ENCODE measurements at places on chromosomes 3 and 15. TPM values are rescaled to one million over a fixed set of nuclear protein-coding genes. Genes with fewer than 3 reads are reported as not detected.

DNA sequence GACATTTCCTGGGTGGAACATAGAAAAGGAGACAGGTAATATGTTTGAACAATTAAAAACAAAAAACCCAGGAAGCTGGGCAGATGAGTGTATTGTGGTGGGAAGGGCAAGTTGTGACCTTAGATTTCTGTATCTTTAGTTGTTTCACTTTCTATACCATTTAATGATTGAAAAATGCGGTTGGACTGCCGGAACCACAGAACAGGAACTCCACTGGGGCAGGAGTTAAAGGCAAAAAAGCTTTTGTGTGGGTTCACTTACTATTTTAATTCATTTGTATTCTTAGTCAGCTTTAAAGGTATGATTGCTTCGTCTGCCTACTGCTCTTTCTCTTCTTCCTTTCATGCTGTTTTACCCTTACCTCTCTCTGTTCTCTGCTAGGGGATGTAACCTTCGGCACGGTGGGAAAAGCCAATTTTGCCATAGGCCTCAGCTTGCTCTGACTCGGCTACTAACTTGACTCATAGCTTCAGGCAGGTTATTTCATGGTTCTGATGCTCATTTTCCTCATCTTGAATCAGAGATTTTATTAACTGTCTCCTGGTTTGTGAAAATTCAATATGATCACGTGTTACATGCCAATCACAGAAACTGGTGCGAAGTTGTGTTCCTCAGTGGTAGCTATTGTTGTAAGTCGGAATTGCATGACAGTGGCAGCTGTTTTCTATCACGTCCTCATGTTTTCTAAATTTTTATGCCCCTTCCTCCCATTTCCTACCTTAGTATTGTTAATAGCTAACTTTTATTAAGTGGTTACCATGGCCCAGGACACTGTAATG, 1.6 kb upstream of the MCTP2 start:
- H3K36me3 ChIP-seq: no peaks in the 10 kb centered on the region
- H3K27me3 ChIP-seq: peaks cover 76% of the 10 kb centered on the region
- no peak for DNase-seq
- peak overlapping the region; percentile 28 for H3K4me3 ChIP-seq
- no peak overlapping the region for H3K27ac ChIP-seq

DNA sequence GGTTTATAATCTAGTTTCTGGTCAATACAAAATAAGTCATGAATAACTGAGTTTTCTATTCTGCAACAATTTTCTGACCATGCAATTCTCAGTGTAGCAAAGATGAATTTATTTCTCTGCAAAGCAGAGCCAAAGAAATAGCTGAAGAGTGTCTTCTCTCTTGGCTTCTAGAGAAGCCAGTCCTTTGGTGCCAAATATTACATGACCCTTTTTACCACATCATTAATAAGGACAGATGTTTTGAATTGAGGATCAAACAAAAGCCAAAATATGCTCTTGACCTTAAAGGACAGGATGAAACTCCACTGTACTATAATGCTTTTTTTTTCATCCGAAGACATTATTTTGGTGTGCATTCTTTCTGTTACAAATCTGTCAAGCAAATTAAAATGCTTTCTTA, 40.2 kb upstream of the OSTN start:
- H3K36me3 ChIP-seq: peaks cover 6% of the 10 kb centered on the region
- no peak for DNase-seq
- H3K4me1 ChIP-seq: no peaks in the 10 kb centered on the region
- no peak overlapping the region for H3K4me3 ChIP-seq
- H3K27me3 ChIP-seq: no peaks in the 10 kb centered on the region

DNA sequence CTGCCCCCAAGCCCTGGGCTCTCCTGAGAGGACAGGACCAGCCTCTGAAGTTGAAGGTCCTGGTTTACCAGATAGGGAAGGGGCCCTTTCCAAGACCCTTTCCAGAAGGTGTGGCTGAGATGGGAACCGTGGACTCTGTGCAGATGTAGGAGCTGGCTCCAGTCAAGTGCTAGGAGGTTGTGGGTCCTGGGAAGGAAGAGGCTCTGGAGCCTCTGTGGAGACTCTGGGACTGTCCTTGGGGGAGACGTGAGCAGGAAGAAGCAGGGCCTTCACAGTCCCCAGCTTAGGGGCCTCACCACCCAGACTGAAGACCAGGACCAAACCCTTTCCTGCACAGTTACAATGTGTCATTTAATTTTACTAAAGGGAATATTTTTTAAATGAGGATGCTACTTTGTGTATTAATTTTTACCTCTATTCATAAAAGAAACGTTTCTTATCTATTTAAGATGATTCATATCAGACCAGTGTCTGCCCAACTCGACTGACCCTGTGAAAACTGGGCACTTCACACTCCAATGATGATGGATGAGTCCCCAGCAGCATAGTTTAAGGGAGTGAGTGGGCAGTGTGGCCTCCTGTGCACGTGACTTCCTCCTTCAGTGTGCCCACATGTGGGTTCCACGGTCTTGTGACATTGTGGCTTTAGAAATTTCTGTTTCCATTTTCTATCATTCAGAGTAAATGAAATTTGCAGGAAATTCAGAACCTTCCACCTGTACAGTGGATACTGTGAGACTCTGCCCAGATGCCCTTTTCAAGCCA, 10.9 kb downstream of the CCR5AS start:
- H3K36me3 ChIP-seq: no peaks in the 10 kb centered on the region
- no peak for DNase-seq
- H3K4me3 ChIP-seq: no peak overlapping the region
- no peaks in the 10 kb centered on the region for H3K27me3 ChIP-seq
- H3K4me1 ChIP-seq: peaks cover 4% of the 10 kb centered on the region

DNA sequence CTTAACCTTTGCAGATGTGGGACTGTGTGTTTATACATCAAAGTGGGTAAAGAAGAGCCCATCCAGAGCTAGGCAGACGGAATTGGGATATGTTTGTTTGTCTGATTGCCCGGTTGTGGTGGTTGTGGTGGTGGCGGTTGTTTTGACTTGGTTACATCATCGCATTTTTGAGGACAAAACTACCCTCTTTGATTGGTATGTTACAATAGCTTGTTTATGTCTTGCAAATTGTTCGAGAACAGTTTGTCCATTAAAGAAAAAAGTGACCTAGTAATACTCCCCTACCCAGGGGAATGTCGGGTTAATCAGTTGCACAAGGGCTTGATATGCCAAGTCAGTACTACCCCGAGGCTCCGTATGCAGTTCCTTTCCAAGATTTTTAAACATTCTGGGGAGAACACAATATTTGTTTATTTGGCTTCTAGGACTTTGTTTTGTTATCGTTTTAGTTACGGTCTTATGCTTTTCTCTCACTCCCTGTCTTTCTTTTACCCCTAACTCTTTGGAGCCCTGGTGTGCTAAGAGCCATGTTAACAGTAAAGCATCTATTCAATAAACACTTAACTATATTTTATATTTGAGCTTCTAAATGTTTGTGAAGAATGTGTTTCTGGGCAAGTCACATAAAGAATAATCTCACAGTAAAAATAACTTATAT, 315.4 kb downstream of the LPP start:
- no peak for DNase-seq
- peaks cover 21% of the 10 kb centered on the region for H3K4me1 ChIP-seq
- H3K27me3 ChIP-seq: no peaks in the 10 kb centered on the region
- peak overlapping the region; percentile 2 for H3K4me3 ChIP-seq
- H3K36me3 ChIP-seq: peaks cover 14% of the 10 kb centered on the region

DNA sequence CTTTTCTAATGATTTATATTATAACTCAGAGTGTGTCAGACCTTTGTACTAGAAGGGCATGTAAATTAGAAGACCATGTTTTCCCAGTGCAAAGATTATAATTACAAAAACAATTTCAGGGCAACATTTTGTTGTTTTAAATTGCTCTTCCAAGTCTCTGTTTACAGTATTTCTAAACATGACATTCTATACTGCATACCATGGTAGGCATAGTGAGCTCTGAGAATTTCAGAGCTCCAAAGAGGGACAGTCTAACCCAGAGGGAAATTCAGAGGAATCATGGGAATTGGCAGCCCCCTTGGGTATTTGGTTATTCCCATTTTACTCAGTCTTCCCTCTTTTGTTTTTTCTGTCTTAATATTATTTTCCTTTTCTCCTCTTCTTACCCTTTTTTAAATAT, 361.5 kb upstream of the SEMA6D start:
- H3K27me3 ChIP-seq: no peaks in the 10 kb centered on the region
- no peaks in the 10 kb centered on the region for H3K36me3 ChIP-seq
- H3K4me3 ChIP-seq: no peak overlapping the region
- H3K4me1 ChIP-seq: no peaks in the 10 kb centered on the region

DNA sequence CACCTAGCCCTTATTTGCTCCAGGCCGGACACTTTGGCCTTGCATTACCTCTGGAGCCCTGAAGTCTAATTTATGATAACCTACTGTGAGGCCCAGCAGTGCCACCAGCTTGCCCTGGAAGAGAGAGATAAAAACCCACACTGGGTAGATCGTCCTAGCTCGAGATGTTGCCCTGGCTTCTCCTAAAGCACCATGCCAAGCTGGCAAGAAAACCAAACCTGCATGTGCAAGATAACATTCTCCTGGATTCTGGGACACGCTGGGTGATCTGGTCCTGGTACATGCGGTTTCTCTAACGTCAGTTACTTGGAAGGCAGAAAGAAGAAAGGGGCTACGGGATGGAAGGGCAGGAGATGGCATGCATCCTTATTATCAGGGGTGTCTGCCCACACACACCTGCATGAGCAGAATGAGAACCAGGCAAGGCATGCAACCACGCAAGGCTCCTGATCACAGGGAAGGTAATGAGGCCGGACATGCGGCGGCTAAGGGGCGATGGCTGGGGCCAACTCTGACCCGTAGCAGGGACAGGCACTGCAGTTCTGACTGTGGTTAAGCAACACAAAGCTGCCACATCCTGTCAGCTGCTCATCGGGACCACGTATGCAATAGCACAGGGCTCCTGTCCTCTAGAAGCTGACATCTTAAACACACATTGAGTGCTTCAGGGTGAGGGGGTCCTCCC, 73.0 kb downstream of the OXNAD1 start:
- H3K4me1 ChIP-seq: peaks cover 22% of the 10 kb centered on the region
- peak overlapping the region; percentile 84 for H3K27ac ChIP-seq
- no peak for DNase-seq

DNA sequence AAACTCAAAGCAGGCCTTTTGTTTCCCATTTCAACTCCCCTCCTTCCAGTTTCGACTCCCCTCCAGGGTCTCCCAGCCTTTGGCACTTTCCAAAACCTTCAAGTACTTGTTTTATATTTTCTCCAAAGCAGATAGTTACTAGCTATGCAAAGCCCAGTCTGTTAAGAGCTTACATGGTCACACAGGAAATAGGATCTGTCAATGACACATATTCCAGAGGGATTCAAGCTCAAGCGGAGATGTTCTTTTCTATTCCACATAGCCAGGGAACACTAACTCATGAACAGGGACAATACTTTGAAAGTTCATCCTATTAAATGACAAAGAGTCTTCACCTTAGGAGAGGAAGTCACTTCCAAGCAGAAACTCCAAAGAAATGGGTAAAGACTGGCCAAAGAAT, 18.6 kb downstream of the SUCLG2 start:
- DNase-seq: no peak
- H3K4me1 ChIP-seq: peaks cover 6% of the 10 kb centered on the region
- no peaks in the 10 kb centered on the region for H3K27me3 ChIP-seq
- H3K27ac ChIP-seq: peak overlapping the region; percentile 69
- no peak overlapping the region for H3K4me3 ChIP-seq
- H3K36me3 ChIP-seq: no peaks in the 10 kb centered on the region

- peak overlapping the region; percentile 65 for H3K4me3 ChIP-seq
- peaks cover 66% of the 10 kb centered on the region for H3K4me1 ChIP-seq
- H3K27me3 ChIP-seq: no peaks in the 10 kb centered on the region
- H3K27ac ChIP-seq: peak overlapping the region; percentile 95
- no peaks in the 10 kb centered on the region for H3K36me3 ChIP-seq
Measured at GRCh38 chr3:10555263-10555662, 49.9 kb upstream of the ATP2B2 start.

- H3K27me3 ChIP-seq: no peaks in the 10 kb centered on the region
- H3K4me1 ChIP-seq: no peaks in the 10 kb centered on the region
- no peak overlapping the region for H3K4me3 ChIP-seq
- H3K36me3 ChIP-seq: no peaks in the 10 kb centered on the region
- DNase-seq: no peak
Measured at GRCh38 chr15:71143373-71144310, 28.4 kb downstream of the THSD4 start.

GRCh38 chr3:14141144-14141543, 16.3 kb downstream of the TMEM43 start:
- H3K4me1 ChIP-seq: peaks cover 22% of the 10 kb centered on the region
- no peak for DNase-seq
- no peaks in the 10 kb centered on the region for H3K27me3 ChIP-seq
- H3K36me3 ChIP-seq: peaks cover 3% of the 10 kb centered on the region
- no peak overlapping the region for H3K27ac ChIP-seq
- H3K4me3 ChIP-seq: no peak overlapping the region

- peak overlapping the region; percentile 5 for H3K4me3 ChIP-seq
- DNase-seq: no peak
- no peak overlapping the region for H3K27ac ChIP-seq
Measured at GRCh38 chr15:88800026-88800425, 3.2 kb upstream of the ACAN start.

DNA sequence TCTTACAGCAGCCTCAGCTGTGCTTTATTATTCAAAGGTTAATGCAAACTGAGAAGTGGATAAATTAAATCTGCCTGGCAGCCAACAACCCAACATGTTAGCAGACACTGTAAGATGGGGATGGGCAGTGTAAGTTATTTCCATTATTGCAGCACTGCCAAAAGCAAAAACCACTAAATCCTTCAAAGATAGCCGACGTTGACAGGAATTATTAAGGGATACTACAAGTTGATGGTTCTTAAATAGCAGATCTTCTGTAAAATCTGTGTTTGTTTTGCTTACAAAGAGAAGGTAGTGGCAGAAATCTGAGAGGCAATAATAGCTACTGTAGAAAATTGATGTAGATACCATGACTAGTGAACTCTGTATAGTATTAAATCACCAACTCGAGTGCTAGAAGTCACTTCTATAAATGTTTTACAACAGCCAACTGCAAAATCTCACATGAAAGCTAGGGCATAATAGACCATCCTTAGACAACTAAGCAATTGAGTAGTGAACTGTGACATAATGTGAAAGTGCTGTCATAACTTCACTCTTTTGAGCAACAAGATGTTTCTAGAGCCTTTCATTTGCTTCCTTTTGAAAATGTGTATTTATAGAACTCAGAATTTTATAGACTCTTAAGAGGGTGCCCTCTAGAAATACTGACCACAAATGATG, 278.6 kb downstream of the UBE2E2 start:
- H3K4me1 ChIP-seq: peaks cover 27% of the 10 kb centered on the region
- H3K27me3 ChIP-seq: no peaks in the 10 kb centered on the region
- peaks cover 7% of the 10 kb centered on the region for H3K36me3 ChIP-seq
- DNase-seq: no peak
- no peak overlapping the region for H3K27ac ChIP-seq
- H3K4me3 ChIP-seq: no peak overlapping the region

GRCh38 chr3:159062734-159063410, 261.0 kb downstream of the MFSD1 start:
- H3K27ac ChIP-seq: no peak overlapping the region
- no peaks in the 10 kb centered on the region for H3K4me1 ChIP-seq
- H3K27me3 ChIP-seq: peaks cover 7% of the 10 kb centered on the region

- no peaks in the 10 kb centered on the region for H3K27me3 ChIP-seq
- H3K27ac ChIP-seq: no peak overlapping the region
- H3K4me3 ChIP-seq: no peak overlapping the region
- no peak for DNase-seq
- peaks cover 26% of the 10 kb centered on the region for H3K4me1 ChIP-seq
Measured at GRCh38 chr15:85688711-85689110, 106.0 kb downstream of the KLHL25 start.

- H3K4me1 ChIP-seq: peaks cover 6% of the 10 kb centered on the region
- DNase-seq: no peak
- no peaks in the 10 kb centered on the region for H3K27me3 ChIP-seq
Measured at GRCh38 chr3:171796625-171797264, 13.5 kb downstream of the PLD1 start.

POMGNT2 gene
- 19.8 TPM for total RNA-seq

HYAL3 gene
- total RNA-seq: 4.4 TPM

PLA2G4F gene
- total RNA-seq: not detected

CNTN4 gene
- 4.3 TPM for total RNA-seq

Measured in neural crest cell (in vitro differentiated cells).